Uterus (tissue), 4 donors: ENCODE measurements at places on chromosomes 1 and 21. TPM values are rescaled to one million over a fixed set of nuclear protein-coding genes. Genes with fewer than 3 reads are reported as not detected.

TCHHL1 gene
- total RNA-seq, result not detected

- no peaks in the 10 kb centered on the region for H3K36me3 ChIP-seq
- no peak overlapping the region for H3K4me3 ChIP-seq
- no peak overlapping the region for H3K27ac ChIP-seq
- DNase-seq, result no peak
- H3K4me1 ChIP-seq, result no peaks in the 10 kb centered on the region
- no peaks in the 10 kb centered on the region for H3K27me3 ChIP-seq
Measured at GRCh38 chr1:236209185-236209584, 66.8 kb downstream of the GPR137B start.

GRCh38 chr21:31151156-31152045 is 113.1 kb upstream of the KRTAP19-8 start:
- H3K4me1 ChIP-seq, result no peaks in the 10 kb centered on the region
- peak overlapping the region; percentile 58 for H3K27ac ChIP-seq

DNA sequence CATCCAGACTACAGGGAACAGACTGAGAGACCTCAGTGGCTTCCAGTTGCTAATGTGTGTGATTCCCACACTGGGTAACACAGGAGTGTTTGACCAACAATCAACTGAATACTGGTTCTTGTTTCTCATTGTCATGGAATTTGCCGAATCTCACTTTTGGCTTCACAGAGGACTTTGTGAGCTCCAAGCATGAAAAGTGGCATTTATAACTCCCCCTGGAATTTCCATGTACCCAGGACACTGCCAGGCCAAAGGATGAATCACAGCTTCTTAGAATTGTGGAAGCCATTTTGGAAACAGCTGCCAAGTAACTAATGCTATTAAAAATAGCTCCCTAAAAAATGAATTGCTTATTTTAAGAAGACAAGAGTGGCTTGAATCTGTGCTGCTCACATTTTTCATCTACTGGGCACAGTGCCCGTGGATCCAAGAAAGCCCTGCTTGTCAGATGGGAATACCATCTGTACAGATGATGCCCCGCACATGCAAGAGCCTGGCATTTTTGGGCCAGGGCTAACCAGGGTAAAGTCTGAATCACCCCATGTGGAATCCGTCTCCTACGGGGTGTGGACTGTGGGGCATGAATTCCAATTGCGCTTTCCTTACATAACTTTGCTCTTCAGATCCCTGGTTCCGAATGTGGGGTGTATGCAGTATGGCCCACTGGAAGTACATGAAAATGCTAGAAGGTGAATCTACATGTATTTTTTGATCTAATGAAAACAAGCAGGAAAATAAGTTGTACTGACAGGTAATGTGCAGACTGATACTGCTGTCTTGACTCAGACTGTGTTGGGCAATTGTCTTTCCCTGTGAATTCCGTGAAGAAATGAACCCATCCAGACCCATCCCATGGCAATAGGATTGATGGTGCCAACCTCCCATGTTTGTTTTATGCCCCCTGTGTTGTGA is 487.3 kb downstream of the SIPA1L2 start:
- H3K27ac ChIP-seq, result no peak overlapping the region
- H3K36me3 ChIP-seq, result no peaks in the 10 kb centered on the region
- no peaks in the 10 kb centered on the region for H3K4me1 ChIP-seq
- peak; percentile 19 for DNase-seq
- no peak overlapping the region for H3K4me3 ChIP-seq
- H3K27me3 ChIP-seq, result no peaks in the 10 kb centered on the region

- no peak overlapping the region for H3K4me3 ChIP-seq
- no peaks in the 10 kb centered on the region for H3K27me3 ChIP-seq
- peak; percentile 51 for DNase-seq
- no peaks in the 10 kb centered on the region for H3K4me1 ChIP-seq
- peak overlapping the region; percentile 86 for H3K27ac ChIP-seq
- no peaks in the 10 kb centered on the region for H3K36me3 ChIP-seq
Measured at GRCh38 chr1:94793296-94793656, 26.9 kb upstream of the SLC44A3 start.

DNA sequence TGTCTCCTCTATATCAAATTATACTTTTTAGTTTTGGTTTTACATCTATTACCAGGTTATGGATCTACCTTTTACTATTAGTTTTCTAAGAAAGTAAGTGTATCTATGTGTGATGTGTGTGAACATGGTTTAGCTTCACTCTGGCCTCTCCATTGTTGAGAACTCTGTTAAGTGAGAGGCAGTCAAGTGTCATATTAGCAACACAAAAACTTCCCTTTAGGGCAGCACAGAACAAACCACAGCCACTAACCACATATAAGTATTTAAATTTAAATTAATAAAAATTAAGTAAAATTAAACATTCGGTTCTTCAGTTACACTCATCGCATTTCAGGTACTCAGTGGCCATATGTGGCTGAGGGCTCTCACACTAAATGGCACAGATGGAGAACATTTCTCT is 96.6 kb downstream of the DPYD start:
- H3K27me3 ChIP-seq, result no peaks in the 10 kb centered on the region
- H3K36me3 ChIP-seq, result no peaks in the 10 kb centered on the region
- H3K27ac ChIP-seq, result no peak overlapping the region
- no peaks in the 10 kb centered on the region for H3K4me1 ChIP-seq
- no peak overlapping the region for H3K4me3 ChIP-seq
- no peak for DNase-seq

- no peak overlapping the region for H3K27ac ChIP-seq
- no peak overlapping the region for H3K4me3 ChIP-seq
- H3K27me3 ChIP-seq, result no peaks in the 10 kb centered on the region
- DNase-seq, result no peak
- no peaks in the 10 kb centered on the region for H3K4me1 ChIP-seq
- no peaks in the 10 kb centered on the region for H3K36me3 ChIP-seq
Measured at GRCh38 chr1:162893612-162893908, 32.6 kb upstream of the CCDC190 start.

SLAMF6 gene
- total RNA-seq, result under 0.01 TPM

DNA sequence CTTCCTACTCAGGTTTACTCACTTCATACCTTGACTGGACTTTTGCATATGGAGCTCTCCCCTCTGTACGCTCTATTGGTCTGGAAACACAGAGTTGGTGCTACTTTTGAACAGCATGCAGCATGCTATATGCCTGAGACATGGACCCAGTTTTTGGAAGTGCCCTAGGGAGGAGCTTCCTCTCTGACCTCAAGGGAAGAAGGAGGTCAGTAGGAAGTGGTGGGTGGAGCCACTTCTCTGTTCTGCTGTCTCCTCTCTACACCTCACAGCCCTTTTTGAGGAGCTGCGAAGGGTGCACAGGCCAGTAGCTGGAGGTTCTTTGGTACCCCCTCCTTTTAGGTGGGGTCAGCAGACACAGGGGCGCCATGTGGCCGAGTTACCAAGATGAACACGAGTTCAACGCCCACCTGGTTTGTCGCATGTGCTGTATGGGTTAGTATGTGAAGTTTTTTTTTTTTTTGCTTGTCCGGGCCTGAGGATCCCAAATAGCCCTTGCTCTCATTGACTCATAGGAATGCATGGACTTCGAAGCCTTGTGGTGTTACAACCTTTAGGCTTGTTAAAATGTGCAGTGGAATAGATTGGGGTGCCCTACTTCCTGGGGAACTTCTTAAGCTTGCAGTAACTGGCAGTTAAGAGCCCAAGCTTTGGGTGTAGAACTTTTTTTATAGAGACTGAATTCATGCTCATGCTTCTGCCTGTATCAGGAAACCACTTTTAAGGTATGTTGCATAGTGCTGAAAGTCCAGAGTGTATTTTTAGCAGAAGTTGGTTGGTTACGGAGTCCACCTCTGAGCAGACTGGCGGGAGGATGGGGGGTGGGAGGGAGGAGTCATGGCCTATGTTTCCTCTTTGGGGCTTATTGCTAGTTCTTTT is 10.7 kb downstream of the MACF1 start:
- peaks cover 5% of the 10 kb centered on the region for H3K4me1 ChIP-seq
- H3K27me3 ChIP-seq, result no peaks in the 10 kb centered on the region
- H3K36me3 ChIP-seq, result no peaks in the 10 kb centered on the region
- peak overlapping the region; percentile 64 for H3K27ac ChIP-seq
- DNase-seq, result no peak

DNA sequence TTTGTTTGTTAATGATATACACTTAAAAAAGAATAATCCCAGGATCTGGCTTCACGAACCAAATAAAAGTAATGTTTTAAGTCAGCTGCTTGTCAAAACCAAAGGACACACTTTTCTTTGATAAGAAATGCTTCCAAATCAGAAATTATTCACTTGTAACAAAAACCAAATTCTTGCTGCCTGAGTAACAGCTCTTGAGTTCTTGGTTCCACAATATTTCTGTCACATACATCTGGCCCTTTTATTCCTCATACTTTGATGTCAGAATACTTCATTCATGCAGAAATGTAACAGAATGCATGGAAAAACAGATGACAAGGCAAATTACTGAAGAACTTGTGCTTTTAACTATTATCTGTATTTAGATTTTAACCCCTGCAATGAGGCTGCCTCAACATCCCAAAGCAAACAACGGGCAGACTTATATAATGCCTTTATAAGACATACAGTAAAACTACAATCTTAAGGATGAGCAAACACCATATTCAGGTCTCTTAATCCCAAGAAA is 1.5 kb downstream of the VAMP4 start:
- H3K36me3 ChIP-seq, result no peaks in the 10 kb centered on the region
- H3K4me1 ChIP-seq, result no peaks in the 10 kb centered on the region
- no peak overlapping the region for H3K4me3 ChIP-seq
- peak overlapping the region; percentile 98 for H3K27ac ChIP-seq
- DNase-seq, result no peak

CLDN17 gene
- not detected for total RNA-seq

GRCh38 chr1:233016798-233017197 is 66.4 kb downstream of the NTPCR start:
- H3K27ac ChIP-seq, result no peak overlapping the region
- no peak for DNase-seq
- no peaks in the 10 kb centered on the region for H3K27me3 ChIP-seq
- H3K36me3 ChIP-seq, result no peaks in the 10 kb centered on the region
- H3K4me1 ChIP-seq, result no peaks in the 10 kb centered on the region

GRCh38 chr1:37930246-37931101 is 16.4 kb downstream of the INPP5B start:
- peak overlapping the region; percentile 67 for H3K4me3 ChIP-seq
- H3K36me3 ChIP-seq, result no peaks in the 10 kb centered on the region
- H3K27me3 ChIP-seq, result no peaks in the 10 kb centered on the region
- no peaks in the 10 kb centered on the region for H3K4me1 ChIP-seq

DNA sequence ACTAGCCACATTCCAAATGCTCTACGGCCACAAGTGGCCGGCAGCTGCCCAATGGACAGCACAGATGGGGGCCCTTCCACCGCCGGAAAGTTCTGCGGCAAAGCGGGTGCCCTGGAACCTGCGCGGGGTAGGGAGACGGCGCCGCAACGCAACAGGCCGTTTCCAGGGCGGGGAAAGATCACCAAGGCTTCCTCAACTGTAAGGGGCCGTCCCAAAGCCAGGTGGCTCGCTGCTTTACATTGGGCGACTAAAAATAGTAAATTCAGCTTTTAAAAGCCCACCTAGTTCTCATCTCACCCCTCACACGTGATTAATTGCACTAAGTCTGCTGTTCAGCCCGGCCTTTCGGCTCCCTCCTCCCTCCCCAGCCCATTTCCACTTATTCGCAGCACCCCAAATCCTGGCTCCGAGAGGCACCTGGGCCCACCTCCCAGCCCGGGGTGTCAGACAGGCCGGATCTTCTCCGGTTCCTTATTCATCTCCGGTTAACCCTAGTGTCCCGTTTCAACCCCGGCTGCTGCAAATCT is 643 bp downstream of the CFAP298 start:
- peak overlapping the region; percentile 81 for H3K4me3 ChIP-seq
- peak overlapping the region; percentile 91 for H3K27ac ChIP-seq
- H3K36me3 ChIP-seq, result no peaks in the 10 kb centered on the region
- H3K27me3 ChIP-seq, result no peaks in the 10 kb centered on the region
- no peak for DNase-seq

DNA sequence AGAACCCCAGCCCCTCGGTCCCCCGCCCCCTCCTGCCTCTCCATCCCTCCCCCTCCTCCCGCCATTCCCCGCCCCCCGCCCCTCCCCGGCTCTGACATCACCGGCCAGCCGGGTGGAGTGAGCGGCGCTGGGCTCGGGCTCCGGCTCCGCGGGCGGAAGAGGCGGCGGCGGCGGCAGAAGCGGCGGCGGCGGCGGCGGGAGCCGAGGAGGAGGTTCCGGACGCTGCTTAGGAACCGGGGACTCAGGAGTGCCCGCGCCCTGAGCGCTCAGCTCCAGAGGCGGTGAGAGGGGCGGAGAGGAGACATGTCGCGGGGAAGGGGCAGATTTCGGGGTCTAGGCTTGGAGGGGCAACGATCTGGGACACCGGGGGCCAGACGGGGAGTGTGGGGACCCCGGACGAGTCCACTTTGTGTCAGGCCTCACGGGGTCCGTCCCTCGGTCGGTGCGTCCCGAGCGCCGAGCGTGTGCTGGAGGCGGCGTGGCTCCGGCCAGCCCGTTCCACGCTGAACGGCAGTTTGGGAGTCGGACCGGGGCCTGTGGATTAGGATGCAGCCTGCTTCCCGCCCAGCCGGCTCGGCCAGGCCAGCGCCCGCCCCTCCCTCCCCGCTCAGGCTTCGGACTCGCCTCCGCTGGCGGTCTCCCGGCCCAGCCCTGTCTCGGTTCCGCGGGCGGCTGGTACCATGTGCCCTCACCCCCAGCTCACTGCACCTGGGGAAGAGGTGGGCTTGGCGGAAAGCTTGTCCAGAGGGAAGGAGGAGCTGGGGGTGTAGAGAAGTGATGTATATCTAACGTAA is at the start of gene PEA15:
PEA15 (plus strand) TSS at position 143 of the 794 bp plus-strand sequence. CDS start 6,161 bp downstream, outside the sequence.
- peak within 1 kb of the TSS; percentile 62 for H3K4me3 ChIP-seq
- H3K4me1 ChIP-seq, result no peaks in the 10 kb centered on the region
- peak; percentile 80 for DNase-seq
- H3K36me3 ChIP-seq, result no peaks in the 10 kb centered on the region
- H3K27me3 ChIP-seq, result no peaks in the 10 kb centered on the region

DNA sequence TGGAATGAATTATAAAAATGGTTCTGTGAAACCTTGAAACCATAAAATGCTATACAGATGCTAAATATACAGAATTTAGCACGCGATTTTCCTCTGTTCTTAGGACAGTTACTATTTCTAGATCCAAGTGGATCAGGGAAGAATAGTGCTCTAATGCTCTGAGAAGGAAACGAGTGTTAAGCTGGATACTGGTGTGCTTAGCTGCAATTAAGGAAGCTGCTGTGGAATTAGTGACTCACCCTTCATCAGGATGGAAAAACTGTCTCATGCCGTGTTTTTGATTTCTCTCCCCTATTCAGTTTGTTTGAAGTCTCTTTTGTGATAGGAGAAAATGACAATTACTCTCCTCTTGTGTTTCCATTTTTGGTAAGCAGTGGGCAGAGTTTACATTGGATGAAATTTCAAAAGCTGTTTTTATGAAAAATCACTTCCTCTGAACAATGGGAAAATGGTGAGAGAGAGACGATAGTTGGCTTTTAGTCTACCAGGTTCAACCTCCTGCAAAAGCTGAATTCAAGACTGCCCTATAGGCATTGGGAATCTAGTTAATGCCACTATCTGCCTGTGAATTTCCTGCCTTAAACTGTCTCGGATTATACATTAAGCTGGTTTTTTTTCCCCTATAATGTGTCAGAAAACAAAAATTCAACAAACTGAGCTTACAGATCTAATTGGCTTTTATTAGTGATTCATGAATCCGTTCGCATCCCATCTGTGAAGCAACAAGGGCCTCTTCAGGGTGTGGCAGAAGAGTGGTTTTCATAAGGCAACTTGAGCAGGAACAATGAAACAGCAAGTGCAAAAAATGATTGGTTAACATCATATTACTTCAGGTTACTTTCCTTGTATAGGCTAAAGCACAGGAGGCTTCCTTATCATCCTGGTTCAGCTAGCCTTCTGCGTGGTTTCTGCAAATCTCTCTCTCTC is 179.8 kb downstream of the ST6GALNAC3 start:
- no peak overlapping the region for H3K4me3 ChIP-seq
- no peaks in the 10 kb centered on the region for H3K36me3 ChIP-seq
- H3K27me3 ChIP-seq, result no peaks in the 10 kb centered on the region
- H3K4me1 ChIP-seq, result peaks cover 3% of the 10 kb centered on the region
- H3K27ac ChIP-seq, result peak overlapping the region; percentile 53
